ENCODE measurements at places on chromosomes 5 and 9.
A peak's percentile ranks its signal among the peaks of the same experiment; 100 is the strongest.

- no peak for DNase-seq
- peaks cover 40% of the 10 kb centered on the region for H3K27me3 ChIP-seq
- no peak overlapping the region for H3K4me3 ChIP-seq
- no peaks in the 10 kb centered on the region for H3K36me3 ChIP-seq
- no peaks in the 10 kb centered on the region for H3K4me1 ChIP-seq
- no peak overlapping the region for H3K27ac ChIP-seq
These were observed 117.0 kb upstream of the CXCL14 start for GRCh38 chr5:135695656-135696313.

- H3K36me3 ChIP-seq = no peaks in the 10 kb centered on the region
- H3K27ac ChIP-seq = no peak overlapping the region
- no peak for DNase-seq
- H3K4me3 ChIP-seq = no peak overlapping the region
- H3K27me3 ChIP-seq = no peaks in the 10 kb centered on the region
- no peaks in the 10 kb centered on the region for H3K4me1 ChIP-seq
These were observed 1072.6 kb upstream of the COX7C start for GRCh38 chr5:85545129-85545528.

DNA sequence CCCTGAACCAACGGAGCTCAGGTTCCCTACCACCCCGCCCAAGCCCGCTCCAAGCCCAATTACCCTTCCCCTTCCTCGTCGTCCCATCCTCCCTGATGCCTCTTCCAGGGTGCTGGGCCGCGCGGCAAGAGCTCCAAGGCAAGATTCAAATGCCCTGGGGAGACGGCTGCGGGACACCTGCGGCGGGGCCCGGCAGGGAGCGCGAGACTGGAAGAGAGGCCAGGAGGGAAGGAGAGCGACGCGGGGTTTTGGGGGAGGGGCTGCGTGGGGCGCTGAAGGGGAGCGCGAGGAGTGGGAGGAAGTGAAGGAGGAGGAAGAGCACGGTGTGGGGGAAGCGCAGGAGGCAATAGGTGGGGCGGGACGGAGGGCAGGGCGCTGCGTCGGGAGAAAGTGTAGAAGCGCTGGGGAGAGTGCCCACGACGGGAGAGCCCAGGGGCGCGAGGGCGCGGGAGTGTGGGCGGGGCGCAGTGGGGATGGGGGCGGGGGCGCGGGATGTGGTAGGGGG, 975 bp upstream of the NXNL2 start:
- H3K4me3 ChIP-seq = peak overlapping the region; percentile 81
- peaks cover 45% of the 10 kb centered on the region for H3K27me3 ChIP-seq
- no peak for DNase-seq
- H3K4me1 ChIP-seq = peaks cover 9% of the 10 kb centered on the region
- H3K36me3 ChIP-seq = no peaks in the 10 kb centered on the region

GRCh38 chr5:13695076-13695712, 249.3 kb downstream of the DNAH5 start:
- no peak overlapping the region for H3K4me3 ChIP-seq
- no peaks in the 10 kb centered on the region for H3K27me3 ChIP-seq
- H3K36me3 ChIP-seq = no peaks in the 10 kb centered on the region
- DNase-seq = no peak
- H3K4me1 ChIP-seq = no peaks in the 10 kb centered on the region

DNA sequence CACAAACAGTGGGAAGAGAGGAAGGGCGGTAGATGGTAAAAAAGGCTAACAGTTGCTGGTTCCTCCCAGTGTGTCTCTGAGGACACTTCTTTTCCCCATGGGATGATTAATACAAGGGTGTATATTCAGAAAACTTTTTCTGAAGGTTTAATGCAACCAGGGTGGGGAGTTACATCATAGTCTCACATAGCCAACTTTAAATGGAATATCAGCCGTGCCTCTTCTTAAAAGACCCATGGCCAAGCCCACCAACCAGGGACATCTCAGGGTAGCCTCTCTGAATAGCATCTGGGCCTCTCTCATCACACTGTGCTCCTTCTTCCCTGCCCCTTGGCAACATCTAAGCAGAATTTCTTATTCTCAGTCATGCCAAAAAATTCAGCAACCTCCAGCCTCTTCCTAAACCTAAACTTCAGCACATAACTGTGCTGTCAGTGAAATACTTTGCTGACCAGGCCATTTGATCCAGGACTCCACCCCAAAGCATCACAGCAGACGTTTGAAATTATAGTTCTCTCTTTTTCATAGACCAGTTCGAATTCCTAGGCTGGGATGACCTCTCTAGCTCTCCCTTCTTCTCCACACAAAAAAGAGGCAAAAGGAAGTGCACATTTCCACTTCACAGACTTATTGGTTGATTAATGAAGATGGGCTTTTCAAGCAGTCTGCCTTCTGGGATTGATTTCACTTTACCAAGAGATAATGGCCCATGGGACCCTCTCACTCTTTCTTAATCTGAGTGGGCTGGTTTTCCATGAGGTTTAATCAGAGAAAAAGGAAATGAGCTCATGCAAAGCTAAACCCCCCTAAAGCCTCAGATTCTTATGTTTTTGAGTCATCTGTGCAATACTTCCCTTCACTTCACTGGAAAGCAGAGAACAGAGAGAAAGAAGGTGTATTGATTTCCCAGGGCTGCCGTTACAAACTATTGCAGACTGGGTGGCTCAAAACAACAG, 85.1 kb upstream of the RAI14 start:
- H3K27ac ChIP-seq = no peak overlapping the region
- DNase-seq = no peak

DNA sequence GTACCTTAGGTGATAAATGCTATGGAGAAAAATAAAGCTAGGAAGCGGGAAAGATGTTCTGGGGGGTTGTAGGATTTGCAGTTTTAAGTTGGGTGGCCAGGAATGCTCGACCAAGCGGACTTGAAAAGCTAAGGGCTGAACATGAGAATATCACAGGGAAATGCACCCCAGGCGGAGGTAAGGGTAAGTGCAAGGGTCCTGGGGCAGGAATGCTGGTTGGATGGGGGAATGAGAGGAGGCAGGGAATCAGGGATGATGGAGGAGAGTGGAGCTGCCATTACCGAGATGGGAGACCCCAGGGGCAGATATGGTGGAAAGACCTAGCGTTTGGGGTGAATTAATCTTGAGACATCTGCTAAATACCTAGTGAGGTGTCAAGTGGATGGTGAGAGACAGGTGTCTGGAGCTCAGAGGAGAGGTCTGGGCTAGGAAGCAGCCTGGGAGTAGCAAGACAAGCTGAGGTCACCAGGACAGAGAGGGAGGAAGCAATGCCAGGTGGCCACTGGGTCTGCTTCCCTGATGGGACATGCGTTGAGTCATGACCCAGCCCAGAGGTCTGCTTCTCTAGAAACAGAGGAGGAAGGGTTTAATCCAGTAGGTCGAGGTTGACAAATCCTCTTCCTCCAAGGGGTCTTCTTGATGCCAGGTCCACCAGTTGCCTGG, 77.7 kb upstream of the ASS1 start:
- peaks cover 4% of the 10 kb centered on the region for H3K36me3 ChIP-seq
- no peak for DNase-seq
- H3K4me1 ChIP-seq = no peaks in the 10 kb centered on the region
- no peak overlapping the region for H3K27ac ChIP-seq
- H3K27me3 ChIP-seq = no peaks in the 10 kb centered on the region

DNA sequence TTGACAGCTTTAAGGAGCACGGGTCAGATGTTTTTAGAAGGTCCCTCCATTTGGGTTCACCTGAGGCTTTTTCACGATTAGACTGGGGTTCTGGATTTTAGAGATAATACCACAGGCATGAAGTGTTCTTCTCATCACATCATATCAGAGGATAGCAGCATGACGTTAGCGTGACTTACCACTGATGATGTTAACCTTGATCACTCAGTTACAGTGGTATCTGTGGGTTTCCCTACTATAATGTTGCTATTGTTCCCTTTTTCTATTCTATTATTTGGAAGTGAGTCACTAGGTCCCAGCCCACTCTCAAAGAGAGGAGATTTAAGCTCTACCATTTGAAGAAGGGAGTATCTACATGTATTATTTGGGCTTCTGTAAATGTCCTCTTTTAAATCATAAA, 300.0 kb downstream of the MAST4 start:
- peaks cover 13% of the 10 kb centered on the region for H3K27me3 ChIP-seq

GRCh38 chr5:145924849-145925248, 11.5 kb upstream of the SH3RF2 start:
- H3K27ac ChIP-seq = no peak overlapping the region
- no peak for DNase-seq
- peaks cover 2% of the 10 kb centered on the region for H3K36me3 ChIP-seq
- no peaks in the 10 kb centered on the region for H3K4me1 ChIP-seq

GRCh38 chr5:170836226-170836625, 25.6 kb upstream of the RANBP17 start:
- H3K27me3 ChIP-seq = no peaks in the 10 kb centered on the region
- H3K36me3 ChIP-seq = no peaks in the 10 kb centered on the region
- no peak overlapping the region for H3K27ac ChIP-seq
- H3K4me3 ChIP-seq = no peak overlapping the region
- no peak for DNase-seq

All from T-helper 17 cell (primary cell).